ENCODE measurements at places on chromosomes 3 and 15.

GRCh38 chr3:133563186-133563591 is 10.3 kb upstream of the CDV3 start:
- no peak for DNase-seq

GRCh38 chr15:40258544-40258943 is 19.7 kb downstream of the PAK6 start:
- DNase-seq, result no peak

- DNase-seq, result no peak
Measured at GRCh38 chr15:46322753-46323152, 687.9 kb downstream of the SQOR start.

DNA sequence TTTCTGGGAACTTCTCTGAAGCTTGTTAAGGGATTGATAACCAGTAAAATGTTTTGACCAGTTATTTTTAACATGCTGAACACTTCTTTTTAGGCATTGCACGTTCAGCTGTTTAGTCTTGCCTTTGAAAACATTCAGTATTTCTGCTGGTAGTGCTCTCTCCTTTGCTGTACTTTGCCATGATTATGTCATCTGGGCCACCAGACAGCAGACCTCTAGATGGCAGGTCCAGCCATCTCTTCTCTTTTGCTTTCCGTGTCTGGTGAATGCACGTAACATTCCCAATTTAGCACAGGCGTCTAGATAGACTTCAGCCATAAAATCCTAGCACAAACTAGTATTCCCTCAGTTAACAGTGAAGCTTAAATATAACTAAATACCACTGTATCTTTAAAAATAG is 57.8 kb downstream of the RAB7A start:
- DNase-seq, result no peak

DNA sequence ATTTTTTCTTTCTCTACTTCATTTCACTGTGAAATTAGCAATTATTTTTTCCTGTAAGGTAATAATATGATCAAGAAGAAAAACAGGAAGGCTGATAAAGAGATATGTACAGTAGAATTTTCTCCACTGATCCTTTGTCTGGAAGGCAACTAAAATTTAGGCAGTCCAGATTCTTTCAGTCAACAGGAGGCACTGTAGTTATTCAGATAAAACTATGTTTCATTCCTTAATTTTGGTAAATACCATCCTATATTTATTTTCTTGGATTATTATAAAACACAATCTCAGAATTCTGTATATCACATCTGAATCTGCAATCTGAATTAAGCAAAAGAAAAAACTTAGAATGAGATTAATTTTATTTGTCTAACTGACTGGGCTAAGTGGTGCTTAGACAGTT is 343.2 kb downstream of the LSAMP start:
- DNase-seq, result no peak

- DNase-seq, result no peak
Measured at GRCh38 chr15:47622055-47622454, 95.2 kb upstream of the SEMA6D start.

DNA sequence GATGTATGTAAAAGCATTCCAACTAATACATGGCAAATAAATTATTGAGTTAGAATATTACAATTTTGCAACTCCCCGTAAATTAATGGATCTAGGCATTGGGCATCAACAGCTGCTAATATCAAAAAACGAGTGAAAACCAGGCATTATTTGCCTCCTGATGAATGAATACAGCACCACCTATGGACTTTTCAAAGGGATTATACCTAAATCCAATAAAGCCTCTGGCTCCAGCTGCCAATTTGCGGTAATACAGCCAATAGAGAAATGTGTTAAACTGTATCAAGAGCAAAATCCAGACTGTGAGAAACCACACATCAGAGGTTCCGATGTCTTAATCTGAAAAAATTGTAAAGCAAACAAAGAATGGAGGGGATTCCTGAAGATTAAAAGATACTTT is 16.3 kb upstream of the A4GNT start:
- no peak for DNase-seq

DNA sequence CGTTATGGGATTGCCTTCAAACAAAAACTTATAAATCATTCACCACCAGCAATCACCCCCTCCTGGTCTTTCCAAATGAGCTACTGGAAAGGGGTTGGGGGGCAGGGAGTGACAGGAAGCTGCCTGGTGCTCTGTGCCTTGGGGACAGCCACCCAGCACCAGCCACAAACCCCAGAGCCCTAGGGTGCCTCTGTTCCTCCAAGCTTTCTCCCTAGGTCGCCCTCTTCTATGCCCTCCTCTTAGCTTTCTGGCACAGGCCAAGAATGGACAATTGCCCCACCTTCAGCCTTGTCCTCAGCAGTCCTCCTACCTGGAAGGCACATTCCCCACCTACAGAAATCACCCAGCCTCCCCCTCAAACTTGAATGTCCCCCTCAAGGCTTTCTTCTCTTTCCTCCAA is 3.3 kb downstream of the OXTR start:
- DNase-seq, result no peak

DNA sequence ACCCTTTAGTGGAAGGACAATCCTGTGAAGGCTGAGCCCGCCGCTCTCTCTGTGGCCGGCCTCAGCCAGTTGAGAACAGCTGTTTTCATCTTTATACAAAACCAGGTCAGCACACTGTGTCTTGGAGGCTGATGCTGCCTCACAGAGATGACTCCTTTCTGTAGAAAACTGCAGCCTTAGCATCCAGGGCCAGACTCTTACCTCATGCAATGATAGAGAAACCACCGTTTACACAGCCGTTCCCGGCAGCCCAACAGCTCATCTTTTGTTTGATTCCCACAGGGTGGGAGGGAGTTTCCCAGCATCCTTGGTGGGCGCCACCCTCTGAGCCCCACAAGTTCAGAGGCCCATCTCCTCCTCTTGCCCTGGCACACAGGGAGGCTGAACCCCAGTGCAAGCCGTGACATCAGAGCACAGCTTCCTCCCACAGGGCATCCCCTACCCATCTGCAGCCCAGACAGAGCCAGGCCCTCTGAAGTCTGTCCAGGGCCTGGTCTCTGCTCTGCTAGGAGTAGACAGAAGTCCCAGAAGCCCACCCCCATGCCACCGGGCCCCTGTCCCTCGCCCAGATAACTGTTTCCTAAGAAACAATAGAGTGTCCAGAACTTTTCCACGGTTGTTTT is 105.0 kb downstream of the LRRK1 start:
- no peak for DNase-seq

- DNase-seq, result no peak
Measured at GRCh38 chr15:41656188-41656587, 4.0 kb upstream of the MGA start.

DNA sequence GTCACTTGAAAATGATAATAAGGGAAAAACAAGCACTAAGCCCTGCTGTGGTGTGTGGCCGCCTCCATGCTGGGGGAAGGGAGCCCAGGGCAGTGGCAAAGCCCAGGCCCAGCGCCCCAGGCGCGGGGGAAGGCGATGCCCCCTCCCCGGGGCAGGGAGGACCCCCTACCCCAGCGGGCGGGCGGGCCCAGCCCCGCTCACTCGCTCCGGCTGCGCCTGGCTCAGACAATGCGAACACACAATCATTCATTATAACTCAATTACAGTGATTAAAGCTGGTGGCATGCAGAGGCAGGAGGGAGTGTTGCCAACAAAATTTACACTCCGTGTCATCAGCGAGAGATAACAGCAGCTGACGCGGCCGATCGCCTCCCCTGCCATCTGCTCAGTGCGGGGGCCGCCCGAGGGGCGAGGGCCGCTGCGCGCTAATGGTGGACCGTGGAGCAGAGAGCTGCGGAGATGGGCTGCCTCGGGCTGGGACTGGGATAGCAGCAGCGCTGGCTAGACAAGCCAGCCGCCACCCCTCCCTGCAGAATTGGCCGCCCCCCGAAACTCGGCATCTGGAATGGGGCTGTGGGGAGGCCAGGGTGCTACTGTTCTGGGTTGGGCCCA is 64.1 kb downstream of the TLE3 start:
- no peak for DNase-seq

GRCh38 chr3:139225548-139225947 is 118.3 kb upstream of the MRPS22 start:
- DNase-seq, result no peak

DNA sequence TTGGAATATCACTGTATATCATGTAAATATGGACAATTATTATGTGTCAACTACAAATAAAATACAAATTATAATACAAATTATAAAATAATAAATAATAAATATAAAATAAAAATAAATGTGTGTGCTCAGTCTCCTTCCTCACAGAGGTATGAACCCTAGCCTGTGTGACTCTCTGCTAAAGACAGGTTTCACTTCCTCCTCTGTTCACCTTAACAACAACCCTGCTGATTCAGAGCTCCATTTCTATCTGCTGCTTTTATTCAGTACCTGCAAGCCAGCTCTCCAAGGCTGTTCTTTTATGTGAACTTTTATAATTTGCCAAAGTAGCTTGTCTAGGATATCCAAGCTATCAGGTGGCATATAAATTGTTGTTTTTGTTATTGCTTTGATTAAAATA is 610.7 kb upstream of the GRM7 start:
- DNase-seq, result no peak

DNA sequence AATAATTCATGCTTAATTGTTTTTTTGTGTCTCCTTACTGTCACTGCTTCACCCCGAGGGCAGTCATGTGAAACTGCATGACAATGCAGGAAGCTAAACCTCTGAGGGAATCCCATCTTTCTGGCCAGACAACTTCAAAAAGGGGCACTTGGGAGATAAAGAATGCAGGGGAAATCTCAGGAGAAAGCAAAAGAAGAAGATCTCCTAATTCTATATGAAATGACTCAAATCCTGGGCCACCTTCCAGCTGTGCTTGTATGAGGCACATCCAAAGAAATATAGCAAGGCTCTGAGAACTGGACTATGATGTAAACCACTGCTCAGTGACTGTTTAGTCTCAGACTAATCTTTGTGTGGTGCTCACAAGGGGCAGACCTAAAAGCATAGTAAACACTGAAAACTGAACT is 22.6 kb upstream of the UMPS start:
- no peak for DNase-seq

DNA sequence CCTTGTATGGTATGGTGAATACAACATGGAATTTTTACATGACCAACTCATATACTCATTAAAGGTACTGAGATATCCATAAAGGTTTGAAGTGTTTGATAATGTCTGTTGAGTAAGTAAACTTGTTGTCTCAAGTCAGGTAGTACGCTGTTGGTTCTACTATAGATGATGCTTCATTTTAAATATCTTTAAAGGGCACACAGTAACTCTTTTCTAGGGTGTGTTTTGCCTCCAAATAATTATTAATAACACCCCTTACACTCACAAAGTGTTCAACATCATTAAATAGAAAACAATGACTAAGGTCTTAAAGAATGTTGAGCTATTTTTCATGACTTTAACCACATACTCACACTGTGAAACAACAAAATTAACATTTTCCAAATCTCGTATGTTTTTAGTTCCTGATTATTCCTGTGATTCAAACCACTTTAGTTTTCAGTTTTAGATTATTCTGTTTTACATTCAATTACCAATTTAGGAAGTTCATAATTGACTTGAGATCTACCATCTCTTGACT is 220.0 kb upstream of the NANOGP8 start:
- DNase-seq, result no peak

DNA sequence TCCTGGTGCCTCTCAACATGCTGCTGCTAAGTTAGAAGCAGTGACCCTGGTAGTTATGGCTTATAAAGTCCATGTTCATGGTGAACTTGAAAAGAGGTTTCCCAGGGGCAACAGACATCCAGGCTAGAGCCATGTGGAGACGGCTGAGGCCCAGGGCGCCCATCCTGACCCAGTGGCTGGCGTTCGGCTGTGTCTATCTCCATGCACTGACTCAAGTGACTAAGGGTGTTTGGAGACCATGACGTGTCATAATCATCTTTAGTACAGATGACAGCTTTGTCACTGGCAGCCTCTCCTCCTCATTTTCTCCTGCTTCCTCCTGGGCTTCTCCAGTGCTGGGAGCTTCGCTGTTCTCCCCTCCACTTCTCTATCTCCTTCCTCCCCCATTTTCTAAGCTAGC is 287.4 kb upstream of the LYSMD4 start:
- no peak for DNase-seq

DNA sequence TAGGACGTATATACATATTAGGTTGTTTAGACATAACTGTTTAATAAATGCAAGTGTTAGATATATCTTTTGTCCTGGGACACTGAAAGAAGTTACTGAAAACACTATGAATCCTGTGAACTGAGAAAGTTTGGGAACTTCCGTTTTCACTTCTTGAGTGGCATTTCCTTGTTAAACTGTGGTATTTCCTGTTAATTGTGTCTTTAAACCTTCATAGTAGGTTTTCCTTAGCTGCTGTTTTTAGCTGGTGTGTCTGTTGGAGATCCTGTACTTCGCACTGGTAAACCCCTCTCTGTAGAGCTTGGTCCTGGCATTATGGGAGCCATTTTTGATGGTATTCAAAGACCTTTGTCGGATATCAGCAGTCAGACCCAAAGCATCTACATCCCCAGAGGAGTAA is 37.1 kb downstream of the ATP6V1A start:
- no peak for DNase-seq

- DNase-seq, result no peak
Measured at GRCh38 chr3:172177803-172178316, 138.5 kb downstream of the FNDC3B start.

GRCh38 chr3:9695345-9695744 is 8.3 kb upstream of the CPNE9 start:
- no peak for DNase-seq

Data from activated T-helper 1 cell treated with Interleukin-2 at 50 U/mL for 16 hours (primary cell).